ENCODE measurements at places on chromosomes 3 and 15.

DNA sequence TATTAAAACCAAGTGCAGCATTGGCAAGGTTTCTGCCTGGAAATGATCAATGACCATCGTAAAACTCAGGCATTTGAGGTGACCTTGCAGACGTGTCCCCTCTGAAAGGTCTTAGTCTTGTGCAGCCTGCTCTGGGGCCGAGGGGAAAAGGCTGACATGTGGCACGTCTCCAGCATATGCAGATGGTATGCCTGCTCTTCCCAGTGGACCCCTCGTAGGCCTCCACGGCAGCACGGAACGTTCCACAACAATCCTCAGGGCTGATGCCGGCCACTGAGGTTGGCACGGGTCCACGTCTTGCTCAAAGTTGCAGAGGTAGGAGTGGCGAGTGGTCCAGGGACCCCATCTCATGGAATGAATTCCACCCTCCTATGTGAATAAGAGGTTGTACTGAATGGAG lies 247.5 kb upstream of the LYSMD4 start:
- no peak for DNase-seq

DNA sequence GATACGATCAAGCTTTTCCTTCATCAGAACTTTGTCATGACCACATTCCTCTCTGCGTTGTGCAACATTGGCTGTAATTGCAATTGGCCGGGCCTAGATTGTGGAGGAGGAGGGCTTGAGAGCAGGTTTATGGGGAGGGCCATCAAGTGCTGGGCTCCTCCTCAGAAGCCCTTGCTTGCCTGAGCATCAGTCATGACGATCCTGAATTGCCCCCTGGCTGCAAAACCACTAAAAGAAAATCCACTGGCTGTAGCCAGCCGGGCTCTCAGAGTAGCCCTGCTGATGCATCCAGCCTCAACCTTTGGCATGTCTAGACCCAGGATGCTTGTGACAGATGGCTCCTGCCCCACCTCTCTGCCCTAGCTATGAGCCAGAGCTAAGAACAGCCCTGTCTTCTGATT lies 13.4 kb upstream of the TRH start:
- DNase-seq: no peak

- no peak for DNase-seq
These were observed 49.7 kb upstream of the FRMD4B start for GRCh38 chr3:69435274-69436265.

DNA sequence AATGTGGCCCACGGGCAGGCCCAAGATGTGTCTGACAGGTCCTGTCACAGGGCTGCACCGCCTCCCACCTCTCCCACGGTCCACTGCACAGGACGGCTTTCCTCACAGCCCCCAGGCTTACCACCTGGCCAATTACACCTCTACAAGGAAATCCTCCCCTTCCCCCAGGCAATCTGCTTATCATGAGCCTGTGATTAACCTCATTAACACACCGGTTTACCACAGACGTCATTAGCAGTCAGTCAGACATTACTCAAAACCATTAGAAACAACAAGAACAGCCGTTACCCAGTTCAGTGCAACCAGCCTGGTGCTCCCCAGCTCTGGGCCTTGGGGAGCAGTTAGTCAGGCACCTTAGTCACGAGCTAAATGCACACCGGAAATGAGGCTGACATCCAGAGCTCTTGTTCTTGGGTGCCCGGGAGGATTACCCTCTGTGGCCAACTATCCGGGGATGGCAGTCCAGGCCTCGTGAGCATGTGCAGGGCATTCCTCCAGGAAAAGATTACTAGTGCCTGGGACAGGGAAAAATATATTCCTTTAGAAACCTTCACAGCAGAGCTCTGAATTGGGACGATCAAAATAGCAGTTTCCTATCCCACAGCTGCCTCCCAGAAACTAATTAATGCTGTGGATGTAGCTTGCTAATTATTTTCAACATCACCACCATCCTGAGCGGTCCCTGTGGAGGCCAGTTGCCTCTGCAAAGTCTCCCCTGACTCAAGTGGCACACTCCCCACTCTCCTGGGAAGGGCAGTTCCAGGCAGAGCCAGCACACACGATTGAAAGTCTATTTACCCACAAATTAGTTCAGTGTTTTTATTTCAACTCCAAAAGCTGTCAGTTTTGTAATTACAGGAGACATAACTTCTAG lies 117.4 kb upstream of the ZBED2 start:
- peak; percentile 57 for DNase-seq

GRCh38 chr3:73765878-73766545 lies 141.3 kb upstream of the PDZRN3 start:
- no peak for DNase-seq

All from stromal cell of bone marrow (primary cell).